ENCODE measurements at places on chromosomes 3 and 15. TPM values are rescaled to one million over a fixed set of nuclear protein-coding genes. Genes with fewer than 3 reads are reported as not detected.

DNA sequence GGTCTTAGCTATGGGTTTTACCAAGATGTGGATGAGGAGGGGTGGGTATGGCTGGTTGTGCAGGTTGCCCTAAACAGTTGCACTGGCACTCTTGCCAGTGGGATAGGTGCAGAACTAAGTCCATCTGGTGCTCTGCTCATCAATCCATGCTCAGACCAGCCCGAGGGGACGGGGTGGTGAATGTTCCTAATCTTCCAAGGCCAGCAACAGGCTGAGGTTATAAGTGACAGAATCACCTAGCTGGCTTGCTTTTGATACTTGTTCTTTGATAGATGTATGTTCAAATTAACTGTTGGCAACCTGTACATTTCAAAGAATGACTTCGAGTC, 53.5 kb upstream of the CCR2 start:
- no peak for DNase-seq

Gene RPUSD3
- 48.4 TPM for total RNA-seq

Gene LRRFIP2
- total RNA-seq: 31.7 TPM

- no peak for DNase-seq
These were observed 232.5 kb downstream of the CHST2 start for GRCh38 chr3:143351895-143352608.

GRCh38 chr3:115547207-115547606, 76.1 kb upstream of the GAP43 start:
- no peak for DNase-seq

DNA sequence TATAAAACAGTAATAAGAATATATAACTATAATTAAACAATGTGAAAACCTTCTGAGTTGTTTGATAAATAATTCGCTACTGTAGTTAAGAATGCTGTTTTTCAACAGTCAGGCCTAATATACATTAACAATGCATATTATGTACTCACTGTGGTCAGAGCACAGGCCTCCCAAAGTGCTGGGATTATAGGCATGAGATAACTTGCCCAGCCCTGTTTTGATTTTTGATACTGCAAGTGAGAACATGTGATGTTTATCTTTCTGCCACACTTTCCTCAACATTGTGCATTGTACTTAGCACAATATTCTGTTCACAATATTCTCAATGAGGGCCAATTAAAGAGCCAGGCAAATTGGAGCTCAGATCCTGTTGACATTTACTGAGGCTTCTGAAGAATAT, 274.5 kb upstream of the RARB start:
- DNase-seq: no peak

GRCh38 chr3:53700441-53700840, 145.8 kb downstream of the CHDH start:
- DNase-seq: peak; percentile 16

Gene SATB1
- total RNA-seq: 268 TPM

DNA sequence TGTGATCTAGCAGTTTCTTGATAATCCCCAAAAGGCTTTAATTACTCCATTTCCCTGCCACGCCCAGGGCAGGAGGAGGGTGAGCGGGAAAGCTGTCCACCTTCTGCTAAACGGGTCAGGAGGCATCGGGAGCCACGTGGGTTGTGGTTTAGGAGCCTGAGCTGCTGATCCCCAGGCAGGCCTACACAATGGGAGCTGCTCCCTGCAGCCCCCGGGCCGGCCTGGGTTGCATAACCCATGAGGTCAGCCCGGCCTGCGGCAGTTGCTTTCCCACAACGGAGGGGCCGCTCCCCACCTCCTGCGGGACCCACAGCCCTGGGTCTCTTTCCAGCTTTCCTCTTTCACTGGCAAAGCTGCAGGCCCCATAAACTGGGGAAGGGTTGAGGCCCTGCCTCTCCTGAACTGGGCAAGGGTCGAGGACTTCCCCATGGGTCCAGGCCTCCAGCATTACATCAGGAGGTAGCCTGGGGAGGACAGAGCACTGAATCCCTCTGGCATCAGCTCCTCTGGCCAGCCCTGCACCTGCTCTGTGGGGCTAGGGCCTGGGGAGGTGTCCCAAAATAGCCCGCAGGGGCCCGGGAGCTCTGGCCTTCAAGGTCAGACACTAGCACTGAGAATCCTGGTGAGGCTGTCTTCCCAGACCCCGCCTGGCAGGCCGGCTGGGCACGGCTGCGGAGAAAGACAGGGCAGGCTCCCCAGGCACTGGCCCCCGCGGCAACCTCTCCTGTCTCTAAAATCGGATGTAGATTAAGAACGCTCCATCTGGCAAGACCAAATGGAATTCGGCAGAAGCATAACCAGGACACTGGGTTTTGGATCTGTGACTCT, 47.3 kb downstream of the ZDHHC19 start:
- no peak for DNase-seq

GRCh38 chr3:123693584-123694190, 108.8 kb upstream of the HACD2 start:
- DNase-seq: no peak

GRCh38 chr3:10319251-10319650, 1.7 kb downstream of the SEC13 start:
- no peak for DNase-seq

Gene CDHR4
- total RNA-seq: not detected

GRCh38 chr15:45637552-45638033, 2.8 kb downstream of the SQOR start:
- DNase-seq: peak; percentile 69

DNA sequence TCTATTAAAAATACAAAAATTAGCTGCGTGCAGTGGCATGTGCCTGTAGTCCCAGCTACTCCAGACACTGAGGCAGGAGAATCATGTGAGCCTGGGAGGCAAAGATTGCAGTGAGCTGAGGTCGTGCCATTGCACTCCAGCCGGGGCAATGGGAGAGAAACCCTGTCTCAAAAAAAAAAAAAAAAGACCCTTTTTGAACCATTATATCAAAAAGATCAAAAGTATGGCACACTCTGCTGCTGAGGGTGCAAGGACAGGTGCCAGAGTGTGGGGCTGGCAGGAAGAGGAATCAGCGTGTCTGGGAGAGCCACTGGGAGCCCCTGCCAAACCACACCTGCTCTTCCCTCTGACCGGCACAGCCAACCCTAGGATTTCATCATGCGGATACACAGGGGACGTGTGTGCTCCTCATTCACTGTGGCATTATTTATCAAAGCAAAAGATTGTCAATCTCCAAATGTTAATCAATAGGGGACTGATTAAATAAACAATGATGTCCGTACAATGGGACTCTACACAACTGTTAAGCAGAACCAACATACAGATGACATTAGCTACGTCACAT, 147.3 kb upstream of the TLE3 start:
- no peak for DNase-seq

GRCh38 chr3:25747033-25747432, 36.2 kb downstream of the NGLY1 start:
- no peak for DNase-seq

GRCh38 chr3:44058022-44058867, 183.4 kb upstream of the TOPAZ1 start:
- DNase-seq: peak; percentile 32

DNA sequence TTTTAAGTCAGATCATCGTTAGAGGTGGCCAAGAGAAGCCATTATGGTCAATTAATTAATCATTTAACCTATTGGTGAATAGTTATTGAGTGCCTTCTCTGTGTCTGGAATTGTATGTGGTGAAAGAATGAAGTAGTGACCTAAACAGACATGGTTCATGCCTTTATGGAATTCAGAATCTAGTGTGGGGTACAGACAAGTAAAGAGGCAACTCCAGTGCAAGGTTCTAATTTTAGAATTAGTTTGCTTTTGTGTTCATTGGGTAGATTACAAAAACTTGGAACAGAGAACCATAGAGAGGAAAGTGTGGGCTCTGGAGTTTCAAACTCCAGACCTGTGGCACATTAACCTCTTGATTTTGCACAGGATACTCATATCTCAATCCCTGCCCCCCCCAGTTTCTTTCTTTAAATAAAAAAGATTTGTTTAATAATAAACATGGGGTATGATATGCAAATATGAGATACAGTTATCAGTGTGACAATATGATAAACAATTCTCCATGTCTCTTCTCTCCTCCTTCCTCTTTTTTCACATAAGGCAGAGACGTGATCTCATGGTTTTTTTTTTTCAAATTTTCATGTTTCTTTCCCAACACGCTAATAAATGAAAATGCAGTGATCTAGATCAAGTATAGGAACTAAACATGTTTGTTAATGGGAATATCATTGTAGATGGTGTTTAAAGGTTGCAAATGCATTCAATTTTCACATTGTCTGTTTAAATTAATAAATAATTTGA, 117.9 kb downstream of the MITF start:
- DNase-seq: no peak

DNA sequence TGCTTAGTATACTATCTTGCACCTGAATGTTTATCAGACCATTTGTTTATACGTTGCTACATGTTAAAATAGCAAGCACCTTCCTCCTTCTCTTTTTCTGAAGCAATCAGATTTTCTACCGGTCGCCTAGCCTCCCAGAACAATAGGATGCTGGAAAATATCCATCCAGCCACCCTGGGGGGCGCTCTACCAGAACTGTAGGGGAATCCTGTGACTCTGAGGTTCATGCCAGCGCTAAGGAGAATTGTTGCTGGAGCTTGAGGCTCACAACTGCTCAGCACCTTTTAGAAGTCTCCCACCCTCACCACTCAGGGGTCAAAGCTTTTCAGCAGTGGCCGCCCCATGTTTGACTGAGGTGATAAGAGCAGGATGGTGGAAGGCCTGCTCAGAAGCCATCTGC, 27.5 kb downstream of the SQOR start:
- no peak for DNase-seq

DNA sequence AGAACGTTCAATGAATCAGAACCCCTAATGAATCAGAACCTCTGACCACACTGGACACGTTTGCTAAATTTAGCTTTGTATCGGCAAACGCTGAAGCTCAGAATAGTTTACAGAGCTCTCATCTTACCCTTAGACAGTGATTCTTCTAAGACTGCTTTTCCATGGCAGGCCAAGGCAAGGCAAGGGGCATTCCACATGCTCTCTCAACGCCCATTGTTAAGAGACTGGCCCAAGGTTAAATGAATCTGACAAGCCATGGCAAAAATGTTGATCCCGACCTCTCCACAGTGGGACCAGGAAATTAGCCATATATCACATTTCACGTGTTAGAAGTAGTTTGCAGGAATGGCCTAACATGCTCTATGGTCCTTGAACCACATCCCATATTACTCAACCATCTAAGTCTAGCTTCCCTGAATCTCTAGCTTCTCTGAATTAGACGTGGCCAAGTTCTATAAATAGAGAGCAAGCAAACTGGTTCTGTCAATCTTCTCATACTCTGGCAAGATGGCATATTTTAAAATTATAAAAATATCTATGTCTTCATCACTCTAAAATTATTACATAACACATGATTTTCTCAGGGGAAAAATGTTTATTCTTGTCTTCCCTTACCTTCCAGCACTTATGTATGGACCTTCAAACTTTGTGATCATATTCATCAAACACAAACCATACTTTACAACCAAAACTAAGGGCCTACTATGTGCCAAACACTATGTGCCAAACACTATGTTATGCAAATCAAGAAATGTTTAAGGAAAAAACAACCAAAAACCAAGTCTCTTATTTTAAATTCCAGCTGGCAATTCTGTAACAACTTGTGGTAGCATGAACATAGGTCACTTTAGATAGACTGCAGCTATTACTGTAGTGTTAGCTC, 54.3 kb downstream of the AAGAB start:
- DNase-seq: no peak

Gene TIMP4
- total RNA-seq: not detected

Gene IQCF5
- not detected for total RNA-seq

Gene GOLGA6A
- total RNA-seq: not detected

Gene CTXN2
- not detected for total RNA-seq

Gene SGO1
- 43.7 TPM for total RNA-seq

GRCh38 chr3:128423525-128424147, 43.1 kb downstream of the DNAJB8 start:
- DNase-seq: no peak

GRCh38 chr3:46284981-46285683, 42.9 kb downstream of the CCR3 start:
- DNase-seq: peak; percentile 72

DNA sequence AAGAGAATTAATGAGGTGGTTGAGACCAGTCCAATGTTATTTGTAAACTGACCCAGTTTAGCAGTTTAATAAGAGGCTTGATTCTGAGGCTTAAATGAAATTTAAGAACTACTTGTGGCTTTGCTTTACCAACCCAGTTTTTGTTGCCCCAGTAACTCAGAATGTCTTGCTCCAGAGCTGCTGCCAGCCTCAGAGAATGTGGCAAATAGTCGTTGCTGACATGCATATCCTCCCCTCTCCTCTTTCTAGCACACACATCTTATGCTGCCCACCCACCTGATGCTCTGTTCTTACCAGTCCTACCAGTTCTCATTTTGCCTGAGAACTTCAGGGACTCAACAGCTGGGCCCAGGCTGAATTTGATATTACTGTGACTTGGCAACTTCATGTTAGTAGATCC, 92.4 kb upstream of the TSC22D2 start:
- DNase-seq: no peak

Gene GP5
- total RNA-seq: 1.3 TPM

GRCh38 chr15:52080031-52080430, 32.5 kb downstream of the BCL2L10 start:
- no peak for DNase-seq

Gene CEMIP
- not detected for total RNA-seq

- DNase-seq: no peak
These were observed 307.3 kb downstream of the ZIC4 start for GRCh38 chr3:147099076-147099475.

Gene GP9
- total RNA-seq: not detected

GRCh38 chr3:61439122-61439458, 122.3 kb upstream of the PTPRG start:
- no peak for DNase-seq

DNA sequence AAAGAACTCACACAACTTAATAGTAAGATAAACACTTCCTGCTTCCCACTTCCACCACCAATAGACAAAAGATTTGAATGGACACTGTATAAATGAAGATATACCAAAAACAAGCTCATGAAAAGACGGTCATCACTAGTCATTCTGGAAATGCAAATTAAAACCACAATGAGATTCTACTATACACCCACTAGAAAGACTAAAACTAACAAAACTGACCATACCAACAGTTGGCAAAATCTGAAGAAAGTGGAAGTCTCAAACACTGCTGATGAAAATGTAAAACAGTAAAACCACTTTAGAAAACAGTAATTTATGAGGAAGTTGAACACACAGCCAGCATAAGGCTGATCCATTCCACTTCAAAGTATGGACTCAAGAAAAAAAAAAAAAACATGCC, 35.6 kb upstream of the CD96 start:
- DNase-seq: no peak

DNA sequence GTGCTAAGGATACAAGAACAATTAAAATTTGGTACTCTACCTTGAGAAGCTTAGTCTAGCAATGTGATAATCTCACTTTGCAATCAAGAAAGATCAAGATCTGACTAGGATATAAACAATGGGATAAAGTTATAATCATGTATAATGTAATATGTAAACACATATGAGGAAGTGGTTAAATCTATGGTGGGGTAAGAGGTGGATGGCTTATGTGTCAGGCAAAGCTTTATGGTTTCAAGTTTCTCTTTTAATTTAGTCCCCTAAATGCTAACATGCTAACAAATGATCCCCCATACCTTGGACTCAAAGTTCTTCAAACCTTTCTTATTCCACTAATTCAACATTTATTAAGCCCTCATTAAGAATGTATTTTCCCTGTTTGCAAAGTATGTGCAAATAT, 2.5 kb downstream of the RSL24D1 start:
- DNase-seq: no peak

Gene SCAANT1
- total RNA-seq: not detected

Measured in activated CD8-positive, alpha-beta T cell treated with anti-CD3 and anti-CD28 coated beads, Interleukin-2, amount 10 ng/mL, durations not matched to agents 7 days and 5 days (primary cell).